ENCODE measurements at places on chromosomes 11 and 22.

DNA sequence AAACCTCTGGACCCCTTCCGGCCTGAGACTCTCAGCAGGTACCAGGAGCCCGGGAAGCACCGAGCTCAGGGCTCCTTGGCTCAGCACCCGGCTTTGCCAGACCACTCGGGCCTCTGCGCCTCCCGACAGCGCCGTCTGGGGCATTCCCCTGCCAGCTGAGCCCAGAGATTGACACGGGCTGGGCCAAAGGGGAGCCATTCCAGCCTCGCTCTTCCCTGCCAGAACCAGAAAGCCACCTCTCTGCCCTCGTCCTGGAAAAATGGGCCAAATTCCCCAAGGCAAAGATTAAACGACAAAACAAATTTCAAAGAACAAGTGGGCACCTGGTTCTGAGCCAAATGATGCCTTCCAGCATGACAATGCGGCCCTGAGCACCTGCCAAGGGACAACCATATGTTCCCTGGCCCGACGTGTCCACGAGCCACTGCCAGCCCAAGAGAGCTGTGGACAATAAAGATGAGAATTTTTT lies 59.3 kb downstream of the CELSR1 start:
- no peak for DNase-seq

- DNase-seq: no peak
These were observed 49.2 kb downstream of the GRAMD1B start for GRCh38 chr11:123479048-123479837.

GRCh38 chr11:8757533-8757932 lies 74.9 kb downstream of the RPL27A start:
- DNase-seq: no peak

- no peak for DNase-seq
These were observed 100.0 kb downstream of the WNT7B start for GRCh38 chr22:45877036-45877380.

GRCh38 chr22:21816787-21817496 lies 50.5 kb downstream of the MAPK1 start:
- DNase-seq: no peak

GRCh38 chr11:75558939-75559843 lies 2.9 kb upstream of the SERPINH1 start:
- DNase-seq: no peak

- DNase-seq: no peak
These were observed 21.0 kb upstream of the RBFOX2 start for GRCh38 chr22:36049678-36049997.

DNA sequence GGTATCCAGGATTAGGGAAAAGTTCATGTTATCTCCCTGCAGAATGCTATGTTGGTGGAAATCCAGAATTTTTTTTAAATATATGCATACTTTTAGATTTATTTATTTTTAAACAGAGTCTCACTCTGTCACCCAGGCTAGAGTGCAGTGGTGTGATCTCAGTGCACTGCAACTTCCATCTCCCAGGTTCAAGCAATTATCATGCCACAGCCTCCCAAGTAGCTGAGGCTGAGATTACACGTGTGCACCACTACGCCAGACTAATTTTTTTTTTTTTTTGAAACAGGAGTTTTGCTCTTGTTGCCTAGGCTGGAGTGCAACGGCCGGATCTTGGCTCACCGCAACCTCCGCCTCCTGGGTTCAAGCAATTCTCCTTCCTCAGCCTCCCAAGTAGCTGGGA lies 2.6 kb downstream of the PACSIN2 start:
- DNase-seq: no peak
